Kidney (tissue), 22 donors: ENCODE measurements at places on chromosomes 7 and 10. TPM values are rescaled to one million over a fixed set of nuclear protein-coding genes. Genes with fewer than 3 reads are reported as not detected.

DNA sequence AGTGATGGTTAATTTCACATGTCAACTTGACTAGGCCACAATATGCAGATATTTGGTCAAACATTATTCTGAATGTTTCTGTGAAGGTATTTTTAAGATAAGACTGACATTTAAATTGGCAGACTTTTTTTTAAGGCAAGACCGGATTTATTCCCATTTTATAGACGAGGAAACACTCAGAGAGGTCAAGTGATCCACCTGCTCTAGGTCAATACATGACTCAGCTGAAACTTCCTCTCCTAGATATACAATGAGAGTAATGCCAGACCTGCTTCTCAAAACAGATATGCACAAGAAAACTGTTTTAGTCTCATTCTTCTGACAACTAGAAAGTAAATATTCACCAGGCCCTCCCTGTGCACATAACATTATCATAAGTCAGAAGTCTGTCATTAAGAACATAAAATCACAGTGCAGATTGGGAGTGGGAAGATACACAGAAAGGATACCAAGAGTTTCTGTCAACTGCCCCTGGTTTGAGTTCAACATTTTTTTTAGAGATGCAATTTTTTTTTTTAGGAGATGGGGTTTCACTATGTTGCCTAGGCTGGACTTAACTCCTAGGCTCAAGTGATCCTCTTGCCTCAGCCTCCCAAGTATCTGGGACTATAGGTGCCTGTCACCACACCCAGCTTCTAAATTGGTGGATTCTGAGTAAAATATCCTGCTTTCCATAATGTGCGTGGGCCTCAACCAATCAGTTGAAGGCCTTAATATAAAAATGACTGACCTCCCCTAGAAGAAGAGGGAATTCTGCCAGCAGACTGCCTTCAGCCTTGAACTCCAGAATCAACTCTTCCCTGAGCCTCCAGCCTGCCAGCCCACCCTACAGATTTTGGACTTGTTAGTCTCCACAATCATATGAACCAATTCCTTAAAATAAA lies 121.4 kb downstream of the ZFAND4 start:
- no peak for DNase-seq

DNA sequence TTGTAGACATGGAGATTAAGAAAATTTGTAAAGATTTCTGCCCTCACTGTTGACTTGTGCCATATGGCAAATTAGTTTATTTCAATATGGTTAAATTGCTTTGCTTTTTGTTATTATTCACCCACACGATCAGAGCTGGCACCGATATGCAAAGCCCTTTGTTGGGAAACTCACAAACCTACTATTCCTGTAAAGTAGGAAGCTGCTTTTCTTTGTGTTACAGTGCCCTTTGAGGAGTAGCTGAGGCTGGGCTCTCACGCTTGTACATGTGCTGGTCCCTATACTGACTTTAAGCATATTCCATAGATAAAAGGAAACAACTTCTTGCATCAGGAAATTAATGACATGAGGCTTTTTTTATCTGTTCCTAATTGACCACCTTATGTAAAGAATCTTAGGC lies 17.6 kb upstream of the AOAH start:
- no peak for DNase-seq

The AS3MT gene
- total RNA-seq: 2.0 TPM

- no peak for DNase-seq
Measured at GRCh38 chr7:151695951-151696541, 176.4 kb upstream of the RHEB start.

The PDSS1 gene
- total RNA-seq: 5.2 TPM

- DNase-seq: peak; percentile 55
Measured at GRCh38 chr10:50554376-50554994, 69.3 kb downstream of the SGMS1 start.

- peak; percentile 50 for DNase-seq
Measured at GRCh38 chr7:131370523-131370968, 42.9 kb downstream of the MKLN1 start.

- DNase-seq: no peak
Measured at GRCh38 chr7:43509906-43510305, 73.0 kb upstream of the STK17A start.

DNA sequence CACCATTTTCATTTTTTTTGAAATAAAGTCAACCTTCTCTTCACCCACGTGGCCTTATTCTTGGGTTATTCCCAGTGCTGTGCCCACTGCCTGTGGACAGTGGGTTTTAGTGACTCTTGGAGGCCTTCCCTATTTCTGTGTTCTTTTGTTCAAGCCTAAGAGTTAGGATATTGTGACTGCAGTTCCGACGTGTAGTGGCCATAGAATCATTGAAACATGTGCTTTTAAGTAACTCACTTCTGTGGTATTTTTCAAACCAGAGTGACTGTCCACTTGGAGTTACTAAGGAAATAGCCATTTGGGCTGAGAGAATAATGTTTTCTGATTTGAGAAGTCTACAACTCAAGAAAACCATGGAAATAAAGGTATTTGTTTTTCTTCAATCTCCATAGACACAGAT lies 23.7 kb downstream of the TDRD1 start:
- no peak for DNase-seq

DNA sequence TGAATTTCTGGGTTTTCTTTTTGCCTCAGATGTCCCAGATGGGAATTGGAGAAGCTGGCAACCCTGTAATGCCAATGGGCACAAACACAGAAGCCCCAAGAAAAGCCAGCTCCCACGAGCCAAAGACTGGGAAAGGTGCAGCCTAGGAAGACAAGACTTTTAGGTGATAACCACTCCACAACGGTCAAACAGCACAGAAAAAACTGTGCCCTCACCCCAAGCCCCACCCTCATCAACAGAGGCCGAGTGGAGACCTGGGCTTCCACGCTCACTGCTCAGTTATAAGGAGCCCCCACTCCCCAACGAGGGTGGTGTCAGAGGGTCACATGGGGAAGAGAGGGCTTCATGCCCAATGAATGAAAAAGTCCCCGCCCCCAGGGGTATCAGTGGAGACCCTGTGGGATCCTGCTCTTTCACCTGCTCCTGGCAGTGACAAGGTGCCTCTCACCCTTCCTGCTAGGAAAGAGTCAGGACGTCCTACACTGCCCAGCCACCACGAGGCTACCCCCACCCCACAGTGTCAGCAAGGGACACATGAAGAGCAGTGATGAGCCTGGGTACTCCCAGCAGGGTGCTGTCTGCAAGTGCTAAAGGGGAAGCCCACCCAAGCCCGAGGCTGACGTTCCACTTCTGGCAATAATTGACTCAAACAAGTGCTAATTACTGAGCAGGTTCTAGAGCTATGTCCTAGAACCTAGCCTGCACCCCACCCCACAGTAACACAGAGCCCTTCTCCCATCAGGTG lies 8.3 kb downstream of the TMEM273 start:
- DNase-seq: no peak

- no peak for DNase-seq
Measured at GRCh38 chr7:80106498-80107113, 28.0 kb upstream of the GNAI1 start.

DNA sequence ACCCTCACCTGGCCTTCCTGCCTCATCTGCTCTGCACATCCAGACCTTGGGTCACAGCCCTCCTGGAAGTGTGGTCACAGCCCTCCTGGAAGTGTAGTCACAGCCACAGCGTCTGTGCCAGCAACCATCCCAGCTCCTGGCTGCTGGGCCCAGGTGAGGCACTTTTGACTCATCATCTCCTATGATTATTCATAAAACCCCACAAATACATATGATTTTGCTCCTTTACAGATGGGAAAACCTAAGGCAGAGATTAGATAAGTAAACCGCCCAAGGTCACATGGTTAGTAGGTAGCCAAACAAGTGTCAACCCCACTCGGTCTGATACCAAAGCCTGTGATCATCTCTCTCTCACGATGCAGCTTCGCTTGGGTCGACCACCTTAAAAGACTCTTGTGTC lies 94.3 kb downstream of the PRLHR start:
- no peak for DNase-seq

The GRID1 gene
- 1.4 TPM for total RNA-seq

- DNase-seq: peak; percentile 73
Measured at GRCh38 chr10:100868382-100868781, 44.4 kb upstream of the SLF2 start.

GRCh38 chr7:133510326-133511055 lies 257.6 kb downstream of the EXOC4 start:
- no peak for DNase-seq

GRCh38 chr10:62769574-62770242 lies 34.8 kb upstream of the ADO start:
- no peak for DNase-seq

The CNPY1 gene
- not detected for total RNA-seq

- no peak for DNase-seq
Measured at GRCh38 chr7:24574950-24575349, 1.7 kb downstream of the PALS2 start.

The NUPR2 gene
- 10.3 TPM for total RNA-seq

The ECHDC3 gene
- 32.4 TPM for total RNA-seq

DNA sequence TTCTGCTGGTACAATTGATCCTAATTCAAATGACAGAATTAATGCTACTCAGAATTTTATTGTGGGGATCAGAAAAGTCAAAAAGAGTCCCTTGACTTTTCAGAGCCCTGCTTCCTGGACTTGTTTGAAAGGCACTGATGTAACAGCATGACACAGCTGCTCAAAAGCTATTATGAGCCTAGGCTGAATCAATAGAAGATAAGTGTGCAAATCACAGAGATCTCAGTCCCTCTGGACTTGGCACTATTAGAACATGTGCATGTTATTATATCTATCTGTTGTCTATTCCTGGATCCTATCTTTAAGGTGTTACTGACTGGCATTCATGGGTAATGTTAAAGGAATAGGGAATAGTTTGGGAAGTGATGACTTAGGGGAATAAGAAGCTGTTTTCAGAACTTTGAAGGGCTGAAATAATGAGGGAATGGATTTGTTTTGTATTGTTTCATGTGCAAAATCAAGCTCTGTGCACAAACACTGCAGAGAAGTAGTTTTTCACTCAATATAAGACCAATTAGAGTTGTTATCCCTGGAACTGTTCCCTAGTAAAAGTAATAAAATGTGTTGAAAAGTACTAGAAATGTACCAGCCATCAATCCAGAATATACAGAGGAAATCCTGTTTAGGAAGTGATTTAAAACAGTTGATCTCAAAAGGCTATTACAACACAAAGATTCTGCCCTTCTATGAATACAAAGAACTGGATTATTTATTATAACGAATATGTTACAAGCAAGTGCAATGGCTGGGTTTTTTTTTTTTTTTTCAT lies 814.9 kb upstream of the C7orf33 start:
- peak; percentile 49 for DNase-seq
